ENCODE measurements at places on chromosomes 12 and 14.
A peak's percentile ranks its signal among the peaks of the same experiment; 100 is the strongest.

DNA sequence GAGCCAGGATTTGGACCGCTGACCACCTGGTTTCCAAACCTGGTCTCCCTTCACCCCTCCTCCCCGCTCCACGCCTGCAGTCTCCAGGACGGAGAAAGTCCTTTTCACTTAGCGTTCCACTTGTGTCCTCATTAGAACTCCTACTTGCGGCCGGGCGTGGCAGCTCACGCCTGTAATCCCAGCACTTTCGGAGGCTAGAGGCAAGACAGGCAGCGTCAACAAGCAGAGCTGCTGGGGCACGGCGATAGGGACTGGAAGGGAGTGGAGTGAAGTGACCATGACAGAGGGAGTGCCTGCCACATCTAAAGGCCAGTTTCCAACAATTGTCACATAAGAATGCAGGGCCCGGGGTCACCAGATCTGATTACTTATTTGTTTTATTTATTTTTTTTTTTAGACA lies 132.5 kb upstream of the NCOR2 start:
- no peak for DNase-seq

GRCh38 chr12:12992418-12993130 lies 7.5 kb downstream of the HEBP1 start:
- DNase-seq, result peak; percentile 87

DNA sequence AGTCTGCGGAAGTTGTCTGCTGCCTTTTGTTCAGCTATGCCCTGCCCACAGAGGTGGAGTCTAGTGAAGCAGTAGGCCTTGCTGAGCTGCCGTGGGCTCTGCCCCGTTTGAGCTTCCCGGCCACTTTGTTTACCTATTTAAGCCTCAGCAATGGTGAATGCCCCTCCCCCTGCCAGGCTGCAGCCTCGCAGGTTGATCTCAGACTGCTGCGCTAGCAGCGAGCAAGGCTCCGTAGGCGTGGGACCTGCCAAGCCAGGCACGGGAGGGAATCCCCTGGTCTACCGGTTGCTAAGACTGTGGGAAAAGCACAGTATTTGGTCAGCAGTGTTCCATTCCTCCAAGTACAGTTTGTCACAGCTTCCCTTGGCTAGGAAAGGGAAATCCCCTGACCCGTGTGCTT lies 143.6 kb downstream of the DYRK2 start:
- no peak for DNase-seq

GRCh38 chr12:56941299-56942017 lies 7.2 kb upstream of the SDR9C7 start:
- no peak for DNase-seq

GRCh38 chr12:5390174-5390799 lies 41.6 kb upstream of the NTF3 start:
- no peak for DNase-seq

Data from AG09319 (cell line).